ENCODE measurements at places on chromosomes 1 and 21.

DNA sequence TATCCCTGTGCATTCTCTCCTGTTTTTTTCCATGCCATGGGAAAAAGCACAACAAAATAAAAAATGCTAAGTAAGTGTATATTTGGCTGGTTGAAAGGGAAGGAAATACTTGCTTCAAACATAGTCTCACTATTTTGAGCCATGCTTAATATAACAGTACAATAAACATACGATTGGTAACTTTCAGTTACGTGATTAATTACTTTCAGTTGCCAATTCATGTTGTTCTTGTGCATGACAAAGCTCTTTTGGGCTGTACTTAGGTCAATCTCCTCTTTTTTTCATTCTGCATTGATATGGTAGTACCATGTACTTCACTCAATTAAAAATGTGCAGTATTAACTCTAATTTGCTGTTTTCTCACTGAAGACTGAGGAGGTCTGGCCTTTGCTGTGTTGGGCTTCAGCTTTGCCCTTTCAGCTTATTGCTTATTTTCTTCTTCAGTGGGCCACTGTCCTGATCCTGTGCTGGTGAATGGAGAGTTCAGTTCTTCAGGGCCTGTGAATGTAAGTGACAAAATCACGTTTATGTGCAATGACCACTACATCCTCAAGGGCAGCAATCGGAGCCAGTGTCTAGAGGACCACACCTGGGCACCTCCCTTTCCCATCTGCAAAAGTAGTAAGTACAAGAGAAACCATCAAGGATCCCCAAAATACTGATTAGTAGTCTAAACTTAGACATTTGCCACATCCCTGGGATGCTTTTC is 2.7 kb downstream of the C4BPB start:
- DNase-seq: no peak

DNA sequence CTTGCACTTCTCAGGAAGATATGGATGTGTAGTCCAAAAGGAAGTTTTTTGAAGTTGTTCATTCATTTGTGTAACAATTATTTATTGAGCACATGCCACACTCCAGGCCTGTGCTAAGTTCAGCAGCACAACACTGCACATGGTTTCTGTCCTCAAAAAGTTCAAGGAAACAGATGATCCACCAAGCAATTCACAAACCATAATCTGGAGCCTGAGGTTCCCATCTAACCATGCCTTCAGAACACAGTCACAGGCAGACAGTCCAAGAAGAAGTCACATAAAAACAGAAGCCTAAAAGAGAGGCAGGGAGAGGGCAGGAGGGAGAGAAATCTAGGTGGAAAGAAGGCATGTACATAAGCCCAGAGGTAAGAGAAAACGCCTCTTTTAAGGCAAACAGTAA is 1.9 kb downstream of the CD48 start:
- no peak for DNase-seq

- DNase-seq: no peak
Measured at GRCh38 chr1:59691261-59691660, 123.5 kb upstream of the HOOK1 start.

- DNase-seq: no peak
Measured at GRCh38 chr1:29711582-29712283, 475.4 kb downstream of the PTPRU start.

Measured in activated CD8-positive, alpha-beta memory T cell treated with anti-CD3 and anti-CD28 coated beads for 4 hours (primary cell).